ENCODE measurements at places on chromosomes 16 and 17.

DNA sequence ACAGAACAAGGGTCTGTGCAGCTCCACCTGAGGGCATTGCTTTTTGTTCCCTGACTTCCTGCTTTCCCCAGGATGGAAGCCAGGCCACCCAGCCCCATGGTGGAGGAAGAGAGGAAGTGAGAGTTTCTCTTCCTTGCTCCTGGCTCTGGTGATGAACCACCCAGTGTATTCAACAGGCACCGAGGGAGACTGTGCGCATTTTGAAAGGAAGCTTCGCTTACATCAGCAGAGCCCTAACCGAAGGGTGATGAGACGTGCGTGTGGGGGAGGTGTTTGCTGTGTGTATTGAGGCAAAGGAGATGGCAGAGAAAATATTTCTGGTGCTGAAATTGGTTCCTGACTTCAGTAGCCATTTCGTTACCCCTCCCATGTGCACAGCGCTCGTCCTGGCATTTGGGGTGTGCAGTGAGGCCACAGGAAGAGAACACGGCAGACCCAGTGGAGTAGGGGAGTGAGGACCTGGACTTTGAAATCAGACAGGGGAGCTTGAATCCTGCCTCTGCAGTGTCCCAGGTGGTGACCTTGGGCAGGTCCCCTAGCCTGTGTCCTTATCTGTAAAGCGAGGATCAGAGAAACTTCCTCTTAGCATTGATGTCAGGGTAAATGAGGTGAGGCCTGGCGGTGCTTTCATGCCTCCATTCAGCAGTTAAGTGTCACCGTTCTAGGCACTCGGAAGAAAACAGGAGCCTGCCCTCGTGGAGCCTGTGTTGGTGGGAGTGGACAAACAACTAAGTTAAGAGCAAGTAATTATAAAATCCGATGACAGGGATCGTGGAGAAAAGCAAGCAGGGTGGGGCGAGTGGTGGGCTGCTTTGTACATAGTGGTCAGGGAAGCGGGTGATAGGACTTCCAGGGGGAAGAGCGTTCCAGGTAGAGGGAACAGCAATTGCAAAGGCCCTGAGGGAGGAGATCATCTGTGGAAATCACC lies 7.4 kb downstream of the CMIP start:
- peak; percentile 40 for DNase-seq

DNA sequence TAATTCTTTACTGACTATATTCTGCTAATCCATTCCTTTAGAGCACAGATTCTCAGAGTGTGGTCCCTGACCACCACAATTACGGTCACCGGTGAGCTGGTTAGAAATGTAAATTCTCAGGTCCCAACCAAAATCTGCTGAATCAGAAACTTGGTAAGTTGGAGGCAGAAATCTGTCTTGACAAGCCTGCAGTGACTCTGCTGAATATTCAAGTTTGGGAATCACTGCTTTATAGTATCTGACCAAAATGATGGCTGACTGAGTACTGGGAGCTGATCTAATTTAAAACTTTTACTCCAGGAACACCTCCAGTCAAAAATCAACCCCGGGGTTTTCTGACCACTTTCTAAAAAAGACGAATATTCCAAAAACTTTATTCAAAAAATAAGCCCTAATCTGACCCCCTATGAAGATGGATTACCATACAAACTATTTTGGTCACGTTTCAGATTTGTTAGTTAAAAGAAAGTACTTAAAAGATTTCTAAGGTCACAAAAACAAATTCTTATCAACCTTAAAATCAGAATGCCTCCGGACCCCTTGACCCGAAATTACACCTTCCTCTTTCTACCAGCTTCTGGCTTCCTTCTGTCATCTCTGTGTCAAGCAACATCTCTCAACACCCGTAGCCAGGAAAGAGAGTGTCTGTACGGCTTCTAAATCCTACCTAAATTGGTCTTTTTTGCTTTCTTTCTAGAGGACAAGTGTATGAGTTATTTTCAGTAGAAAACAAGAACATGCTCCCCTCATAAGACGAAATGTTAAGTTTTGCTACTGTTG lies 38.6 kb downstream of the CREBBP start:
- no peak for DNase-seq

DNA sequence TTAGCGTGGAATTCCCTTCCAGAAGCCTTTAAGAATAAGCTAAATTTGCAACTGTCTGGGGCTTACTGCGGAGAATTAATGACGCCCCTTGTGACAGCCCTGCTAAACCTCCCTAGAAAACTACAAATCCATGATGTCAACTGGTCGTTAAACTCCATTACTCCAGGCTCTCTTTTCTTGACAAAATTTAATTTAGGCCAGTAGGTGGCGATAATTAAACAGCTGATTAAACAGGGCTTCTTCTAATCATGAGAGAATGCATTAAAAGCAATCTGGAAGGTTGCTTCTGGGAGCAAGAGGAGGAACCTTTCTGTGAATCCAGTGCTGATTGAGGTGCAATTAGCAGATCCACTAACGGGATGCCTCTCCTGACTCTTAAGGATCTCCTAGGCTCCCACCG lies 8.1 kb upstream of the NLRP1 start:
- peak; percentile 30 for DNase-seq

DNA sequence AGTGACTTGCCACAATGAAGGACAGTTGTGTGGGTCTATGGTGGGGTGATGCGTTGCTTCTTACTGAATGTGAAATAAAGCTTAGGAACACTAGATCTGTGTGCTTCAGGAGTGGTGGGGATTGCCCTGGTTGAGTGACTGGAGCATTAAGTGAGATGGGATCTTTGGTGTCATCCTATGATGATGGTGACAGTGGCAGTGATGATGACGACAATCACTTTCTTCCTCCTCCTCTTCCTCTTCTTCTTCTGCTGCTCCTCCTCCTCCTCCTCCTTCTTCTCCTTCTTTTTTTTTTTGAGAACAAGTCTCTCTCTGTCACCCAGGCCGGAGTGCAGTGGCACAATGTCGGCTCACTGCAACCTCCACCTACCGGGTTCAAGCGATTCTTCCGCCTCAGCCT lies 396.8 kb downstream of the SEC14L1 start:
- no peak for DNase-seq

DNA sequence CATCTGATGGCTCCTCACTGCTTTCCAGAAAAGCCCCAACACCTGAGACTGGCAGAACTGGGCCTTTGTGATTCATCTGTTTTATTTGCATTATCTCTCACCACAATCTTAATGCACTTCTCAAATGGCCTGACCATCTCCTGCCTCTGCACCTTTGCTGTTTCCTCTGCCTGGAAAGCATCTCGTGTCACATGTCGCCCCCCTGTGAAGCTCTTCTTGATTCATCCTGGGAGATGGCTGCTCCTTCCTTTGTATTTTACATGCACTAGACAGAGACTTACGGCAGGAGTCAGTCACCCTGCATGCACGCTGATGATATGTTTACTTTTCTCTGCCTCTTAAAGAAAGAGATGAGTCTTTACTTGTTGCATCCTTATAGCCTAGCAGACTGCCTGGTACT lies 30.0 kb downstream of the HNF1B start:
- DNase-seq: no peak

GRCh38 chr17:72887322-72887721 lies 205.2 kb downstream of the SLC39A11 start:
- DNase-seq: no peak

DNA sequence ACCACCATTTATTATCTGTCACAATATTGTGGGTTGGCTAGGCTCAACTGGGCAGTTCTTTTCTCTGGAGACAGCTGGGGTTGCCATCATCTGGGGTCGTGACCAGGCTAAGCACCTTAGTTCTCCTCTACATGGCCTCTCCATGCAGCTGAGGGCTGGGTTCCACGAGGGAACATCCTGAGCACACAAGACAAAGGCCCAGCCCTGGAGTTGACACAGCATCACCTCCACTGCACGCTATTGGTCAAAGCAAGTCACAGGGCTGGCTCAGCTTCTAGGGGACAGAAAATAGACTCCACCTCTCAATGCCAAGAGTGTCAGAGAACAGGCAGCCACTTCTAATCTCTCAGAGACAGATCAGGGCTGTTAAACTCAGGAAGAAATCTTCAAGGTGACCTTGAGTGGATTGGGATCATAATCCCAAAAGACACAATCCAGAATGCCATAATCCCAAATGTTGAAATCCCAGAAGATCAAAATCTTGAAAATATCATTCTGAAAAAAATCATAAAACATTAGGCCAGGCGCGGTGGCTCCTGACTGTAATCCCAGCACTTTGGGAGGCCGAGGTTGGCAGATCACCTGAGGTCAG lies 13.0 kb upstream of the USP10 start:
- no peak for DNase-seq

- no peak for DNase-seq
Observed at GRCh38 chr17:83050651-83051395, 28.6 kb upstream of the METRNL start.

- no peak for DNase-seq
Observed at GRCh38 chr16:83705856-83706255, 101.9 kb upstream of the HSBP1 start.

DNA sequence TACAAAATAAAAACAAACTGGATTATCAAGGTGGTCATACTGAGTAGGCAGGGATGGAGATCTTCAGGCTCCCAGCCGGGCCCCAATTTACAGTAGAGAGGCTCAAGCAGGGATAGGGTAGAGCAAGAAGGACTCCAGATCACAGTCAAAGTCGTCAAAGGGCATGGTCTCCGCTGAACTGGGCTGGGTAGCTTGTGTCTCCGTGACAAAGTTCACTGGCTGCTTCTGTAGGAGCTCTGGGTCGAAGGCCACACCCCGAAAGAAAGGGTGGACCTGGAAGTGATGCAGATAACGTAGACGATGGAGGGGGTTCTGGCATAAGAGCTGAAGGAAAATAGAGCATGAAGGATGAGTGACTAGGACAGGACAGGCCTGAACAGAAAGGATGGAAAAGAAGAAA lies 3.6 kb downstream of the RSKR start:
- no peak for DNase-seq

- no peak for DNase-seq
Observed at GRCh38 chr16:22634954-22635353, 124.3 kb downstream of the NPIPB5 start.

- DNase-seq: no peak
Observed at GRCh38 chr16:66928702-66929388, 3.5 kb upstream of the RRAD start.

- no peak for DNase-seq
Observed at GRCh38 chr17:61454381-61455323, 2.4 kb downstream of the TBX4 start.

GRCh38 chr16:4614571-4615383 lies at the start of gene UBALD1:
UBALD1 (minus strand) TSS chr16:4614888; CDS start chr16:4614797, 91 bp downstream.
- DNase-seq: peak; percentile 68

GRCh38 chr17:56119936-56120335 lies 33.3 kb upstream of the ANKFN1 start:
- no peak for DNase-seq

DNA sequence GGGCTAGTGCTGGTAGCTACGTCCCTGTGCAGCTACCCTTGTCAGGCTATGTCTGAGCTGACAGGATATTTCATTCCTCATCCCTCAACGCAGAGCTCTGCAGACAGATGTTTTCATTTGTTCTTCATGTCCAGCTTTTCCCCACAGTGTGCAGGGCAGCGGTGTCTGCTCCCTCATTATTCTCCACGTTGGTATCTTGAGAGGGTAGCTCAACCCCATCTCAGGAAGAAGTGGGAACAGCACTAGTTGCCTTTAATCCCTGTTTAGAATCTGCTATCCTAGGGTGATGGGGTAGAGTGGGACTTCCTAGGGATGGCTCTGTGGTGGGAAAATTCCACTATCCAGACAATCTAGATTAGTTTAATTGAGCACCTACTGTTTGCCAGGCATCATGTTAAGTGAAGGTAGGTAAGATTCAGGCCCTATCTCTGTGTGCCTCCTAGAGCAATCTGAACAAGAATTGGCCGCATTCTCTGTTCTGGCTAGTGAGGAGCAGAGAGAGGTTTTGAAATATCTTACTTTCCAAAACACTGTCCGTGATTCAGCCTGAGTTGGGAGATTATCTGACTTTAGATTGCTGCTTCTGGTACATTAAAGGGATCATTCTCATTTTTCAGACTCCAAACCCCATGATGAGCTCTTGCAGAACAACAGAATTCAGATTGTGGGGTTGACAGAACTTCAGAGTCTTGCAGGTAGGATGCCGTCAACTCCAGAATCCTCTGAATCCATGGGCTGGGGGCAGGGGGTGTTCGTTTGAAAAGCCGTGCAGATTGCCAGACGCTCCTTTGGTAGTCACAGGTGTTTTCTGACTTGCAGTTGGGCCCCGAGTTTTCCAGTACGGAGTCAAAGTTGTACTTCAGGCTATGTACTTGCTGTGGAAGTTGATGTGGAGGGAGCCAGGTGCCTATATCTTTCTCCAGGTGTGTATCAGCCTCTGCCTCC lies 963 bp downstream of the ALG1 start:
- DNase-seq: no peak

- DNase-seq: no peak
Observed at GRCh38 chr17:28928061-28928460, 23.3 kb downstream of the PHF12 start.

DNA sequence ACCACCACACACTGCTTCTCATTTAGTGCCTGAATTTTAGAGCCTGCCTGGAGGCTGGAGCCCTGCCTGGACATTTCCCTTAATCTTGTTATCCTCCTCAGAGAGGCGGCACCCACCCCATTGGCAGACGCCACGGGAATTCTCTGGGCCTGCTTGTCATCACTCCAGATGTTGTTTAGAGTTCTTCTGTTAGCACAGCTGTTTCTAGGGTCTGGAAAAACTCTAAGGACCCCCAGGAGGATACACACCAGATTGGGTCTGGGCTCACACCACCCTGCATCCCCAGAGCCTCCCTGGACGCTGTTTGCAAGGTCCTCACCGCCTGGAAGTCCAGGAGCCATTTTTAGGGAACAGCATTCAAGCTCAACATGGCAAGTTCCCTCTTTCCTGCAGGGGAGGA lies 565 bp upstream of the XAF1 start:
- no peak for DNase-seq

DNA sequence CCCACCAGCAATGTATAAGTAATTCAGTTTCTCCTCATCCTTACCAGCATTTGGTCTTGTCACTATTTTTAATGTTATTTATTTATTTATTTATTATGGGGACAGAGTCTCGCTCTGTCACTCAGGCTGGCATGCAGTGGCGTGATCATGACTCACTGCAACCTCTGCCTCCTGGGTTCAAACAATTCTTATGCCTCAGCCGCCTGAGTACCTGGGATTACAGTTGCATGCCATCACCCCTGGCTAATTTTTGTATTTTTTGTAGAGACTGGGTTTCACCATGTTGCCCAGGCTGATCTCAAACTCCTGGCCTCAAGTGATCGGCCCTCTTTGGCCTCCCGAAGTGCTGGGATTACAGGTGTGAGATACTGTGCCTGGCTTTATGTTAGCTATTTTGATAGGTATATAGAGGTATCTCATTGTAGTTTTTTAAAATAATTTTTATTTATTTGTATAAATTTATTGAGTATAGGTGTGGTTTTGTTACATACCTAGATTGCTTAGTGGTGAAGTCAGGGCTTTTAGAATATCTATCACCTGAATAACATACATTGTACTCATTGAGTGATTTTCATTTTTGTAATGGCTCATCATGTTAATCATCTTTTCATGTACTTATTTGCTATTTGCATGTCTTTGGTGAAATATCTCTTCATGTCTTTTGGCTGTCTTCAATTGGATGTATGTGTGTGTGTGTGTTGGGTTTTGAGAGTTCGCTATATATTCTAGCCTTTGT lies 53.3 kb downstream of the TANC2 start:
- no peak for DNase-seq

GRCh38 chr17:39740357-39741111 lies 2.8 kb downstream of the GRB7 start:
- DNase-seq: no peak

Data from central memory CD4-positive, alpha-beta T cell (primary cell).